T-helper 1 cell (primary cell): ENCODE measurements at places on chromosomes 5 and 9.

DNA sequence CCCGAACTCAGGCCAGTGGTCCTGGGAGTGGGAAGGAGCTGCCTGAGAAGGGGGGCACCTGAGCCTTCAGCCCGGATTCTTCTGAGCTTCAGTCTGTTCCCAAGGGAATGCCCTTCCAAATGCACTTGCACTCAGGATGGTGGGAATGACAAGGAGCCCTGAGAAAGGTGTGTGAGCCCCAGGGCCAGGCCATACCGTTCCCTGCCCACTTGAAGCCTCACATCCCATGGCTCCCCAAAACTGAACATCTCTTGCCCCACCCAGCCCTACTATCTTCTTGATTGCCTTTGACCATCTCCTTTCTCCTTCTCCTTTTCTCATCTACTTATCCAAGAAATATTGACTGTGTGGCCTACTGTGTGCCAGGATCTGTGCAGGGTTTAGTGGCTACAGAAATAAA, 84.4 kb upstream of the HSPA9 start:
- DNase-seq, result no peak

DNA sequence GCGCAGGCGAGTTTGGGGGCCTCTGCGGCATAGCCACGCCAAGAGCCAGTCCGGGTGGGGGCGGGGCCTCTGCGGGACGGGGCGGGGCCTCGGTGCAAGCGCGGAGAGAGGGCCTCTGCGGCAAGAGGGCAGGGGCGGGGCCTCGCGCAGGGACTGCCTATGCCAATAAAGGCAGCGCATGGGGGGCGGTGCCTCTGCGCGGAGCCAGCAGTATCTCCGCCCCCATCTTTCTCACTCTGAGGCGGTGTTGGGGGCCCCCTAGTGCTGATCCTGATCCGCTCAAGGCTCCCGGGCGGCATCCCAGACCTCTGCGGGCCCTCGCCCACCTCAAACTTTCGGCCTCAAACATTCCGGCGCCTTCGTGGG, 9.2 kb upstream of the GPRIN1 start:
- peak; percentile 56 for DNase-seq

DNA sequence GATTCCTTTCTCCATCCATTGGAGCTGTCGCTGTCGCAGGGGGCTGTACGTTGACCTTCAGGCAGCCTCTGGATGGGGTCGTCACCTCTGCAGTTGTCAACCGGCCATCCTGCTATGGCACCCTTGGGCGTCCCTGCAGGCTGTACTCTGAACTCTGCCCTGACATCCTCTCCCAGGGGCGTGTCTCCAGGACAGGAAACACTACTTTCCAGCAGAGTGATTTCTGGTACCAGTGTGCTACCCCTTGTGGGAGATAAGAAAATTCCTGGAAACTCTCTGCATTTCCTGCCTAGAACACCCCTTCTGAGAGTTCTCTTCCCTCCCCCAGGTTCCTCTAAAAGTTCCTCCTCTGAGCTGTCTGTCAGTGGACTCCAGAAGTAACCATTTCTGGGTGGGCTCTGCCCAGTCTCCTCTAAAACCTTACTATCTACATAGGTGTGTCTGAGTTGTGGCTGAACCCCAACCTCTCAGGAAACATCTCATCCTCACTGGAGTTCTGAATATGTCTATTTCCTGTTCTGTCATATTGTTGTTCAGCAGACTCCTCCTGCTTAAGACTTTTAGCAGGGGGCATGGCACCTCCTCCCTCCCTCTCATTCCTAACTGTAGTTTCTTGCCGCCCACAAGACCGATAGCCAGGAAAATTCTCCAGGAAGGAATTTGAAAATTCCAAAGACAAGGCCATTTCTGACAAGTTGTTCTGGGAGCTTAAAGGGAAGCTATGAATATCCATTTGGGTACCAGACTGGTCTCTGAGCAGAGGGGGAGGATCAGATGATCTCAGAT, 145.3 kb upstream of the RASEF start:
- DNase-seq, result no peak

- DNase-seq, result no peak
Measured at GRCh38 chr9:16370647-16371046, 499.8 kb downstream of the BNC2 start.

DNA sequence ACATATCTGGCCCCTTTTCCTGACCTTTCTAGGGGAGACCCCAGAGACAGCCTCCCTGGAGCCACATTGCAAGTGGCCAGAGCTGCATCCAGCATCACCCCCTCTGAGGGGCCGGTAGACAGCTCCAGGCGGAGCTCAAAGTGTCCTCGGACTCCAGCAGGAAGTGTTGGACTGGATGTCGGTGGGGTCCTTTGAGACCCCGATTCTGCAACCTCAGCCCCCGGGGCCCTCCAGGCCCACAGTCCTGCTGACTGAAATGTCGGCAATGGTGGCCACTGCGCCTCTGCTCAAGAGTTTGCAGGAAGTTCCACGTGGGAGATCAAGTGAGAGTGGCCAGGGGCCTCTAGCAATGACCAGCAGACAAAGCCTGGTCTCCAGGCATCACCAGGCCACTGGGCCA, 115.9 kb upstream of the FOXD4L5 start:
- DNase-seq, result no peak

DNA sequence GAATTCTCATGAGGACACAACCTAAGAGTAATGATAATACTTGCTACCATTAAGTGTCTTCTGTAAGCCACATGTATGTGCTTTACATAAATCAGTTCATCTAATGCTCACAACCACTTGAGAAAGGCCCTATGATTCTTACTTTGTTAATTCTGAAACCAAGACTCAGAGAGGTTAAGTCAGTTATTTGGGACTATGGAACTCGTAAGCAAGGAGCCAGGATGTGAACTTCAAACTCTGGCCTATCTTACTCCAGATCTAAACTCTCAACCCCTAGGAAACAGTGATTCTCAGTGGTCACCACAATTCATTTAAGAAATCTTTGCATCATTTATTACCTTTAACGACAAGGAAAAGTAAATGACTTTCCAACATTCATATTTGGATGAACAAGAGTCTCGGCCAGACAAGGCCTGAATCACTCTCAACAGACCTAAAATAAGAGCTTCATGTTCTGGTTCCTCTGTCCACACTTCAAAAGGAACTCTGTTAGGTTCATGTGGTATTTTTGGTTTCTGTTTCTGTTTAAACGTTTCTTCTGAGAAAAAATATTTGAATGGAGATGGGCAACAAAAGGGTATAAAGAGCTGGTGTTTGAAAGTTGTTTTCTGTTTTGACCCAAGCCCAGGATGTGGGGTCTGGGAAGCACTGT, 104.8 kb downstream of the LPAR1 start:
- no peak for DNase-seq

GRCh38 chr5:172521338-172521932, 67.1 kb upstream of the SH3PXD2B start:
- no peak for DNase-seq

DNA sequence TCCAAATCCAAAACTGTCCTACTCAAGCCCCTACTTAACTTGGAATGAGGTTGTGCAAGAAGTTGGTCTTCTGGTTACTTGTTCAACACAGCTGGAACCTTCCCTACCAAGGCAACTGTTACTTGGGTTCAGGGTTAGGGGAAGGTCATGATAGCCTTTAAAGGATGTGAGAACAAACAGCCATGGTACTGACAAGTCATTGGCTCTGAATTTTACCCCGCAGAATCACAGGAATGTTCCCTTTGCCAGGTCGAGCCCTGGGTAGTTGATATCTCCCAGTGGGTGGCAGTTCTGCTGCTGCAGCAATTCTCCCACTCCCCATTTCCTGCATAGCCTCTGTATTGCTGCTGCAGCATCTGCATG, 396.1 kb upstream of the MPDZ start:
- no peak for DNase-seq

DNA sequence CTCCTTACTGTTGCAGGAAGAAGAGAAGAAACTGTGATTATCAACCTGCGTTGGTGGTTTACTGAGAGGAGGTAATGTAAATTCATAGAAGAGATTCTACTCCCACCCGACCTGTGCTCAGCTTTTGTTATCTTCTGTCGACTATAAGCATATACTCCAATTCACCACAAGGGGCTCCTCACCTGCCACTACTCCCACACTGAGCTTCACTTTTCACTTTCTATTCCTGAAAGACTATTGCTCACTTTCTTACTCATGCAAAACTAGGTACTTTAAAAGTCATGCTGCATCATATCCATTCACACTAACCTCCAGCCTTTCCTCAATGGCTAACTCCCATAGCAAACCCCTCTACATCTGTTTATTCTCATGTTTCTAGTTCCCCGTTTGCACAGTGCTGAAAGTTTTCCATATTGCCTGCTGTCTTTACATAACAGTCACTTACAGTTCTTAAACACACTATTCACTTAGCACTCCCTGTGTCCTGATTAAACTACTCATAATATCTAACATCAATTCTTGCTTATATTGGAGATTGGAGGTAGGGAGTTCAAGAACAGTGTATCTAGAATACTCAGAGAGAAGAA, 1062.6 kb downstream of the NR2F1-AS1 start:
- no peak for DNase-seq

GRCh38 chr5:136159457-136159856, 26.8 kb downstream of the SMAD5 start:
- no peak for DNase-seq

GRCh38 chr9:135239769-135240141, 152.3 kb downstream of the OLFM1 start:
- DNase-seq, result no peak

- no peak for DNase-seq
Measured at GRCh38 chr5:3751846-3752245, 156.2 kb downstream of the IRX1 start.

GRCh38 chr9:9215050-9215449, 1397.8 kb downstream of the PTPRD start:
- no peak for DNase-seq

- no peak for DNase-seq
Measured at GRCh38 chr9:114488398-114489129, 16.7 kb downstream of the WHRN start.

DNA sequence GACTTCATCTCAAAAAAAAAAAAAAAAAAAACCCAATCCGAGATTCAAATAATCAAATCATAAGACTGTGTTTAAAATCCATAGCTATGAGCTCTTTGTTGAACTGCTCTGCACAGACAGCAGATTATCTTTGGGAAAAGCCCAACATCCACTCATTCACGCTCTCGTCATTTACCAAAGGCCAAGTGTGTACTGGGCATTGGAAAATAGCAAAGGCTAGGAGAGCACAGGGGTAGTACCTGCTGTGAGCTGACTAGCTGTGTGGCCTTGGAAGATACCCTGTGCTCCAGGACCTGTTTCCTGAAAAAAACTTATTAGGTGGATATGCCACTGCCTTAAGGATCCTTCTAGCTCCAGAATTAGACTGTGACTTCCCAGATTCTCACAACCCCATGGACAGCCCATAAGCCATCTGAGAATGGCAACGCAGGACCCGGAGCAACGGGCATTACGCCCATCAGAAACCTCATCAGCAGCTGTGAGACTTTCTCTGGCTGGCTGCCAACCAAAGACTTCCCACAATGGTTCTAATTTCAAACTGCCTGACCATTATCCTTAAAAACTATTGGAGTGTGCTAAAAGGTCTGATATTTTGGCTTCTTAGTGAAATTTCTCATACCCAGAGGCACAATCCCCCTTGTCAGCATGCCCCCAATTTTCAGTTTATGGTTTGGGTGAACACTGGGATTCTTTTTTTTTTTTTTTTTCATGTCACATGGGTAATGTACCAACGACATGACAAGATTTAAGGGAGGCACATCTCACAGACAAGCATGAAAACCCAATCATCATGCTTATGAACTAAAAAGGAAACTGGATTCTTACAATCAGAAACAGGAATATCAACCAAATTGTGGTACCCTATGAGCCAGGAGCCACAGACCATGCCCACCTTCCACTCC, 16.8 kb downstream of the SERINC5 start:
- no peak for DNase-seq

- DNase-seq, result no peak
Measured at GRCh38 chr5:133114166-133114932, 62.5 kb downstream of the HSPA4 start.

GRCh38 chr9:2559192-2560152, 62.1 kb upstream of the VLDLR start:
- no peak for DNase-seq

- no peak for DNase-seq
Measured at GRCh38 chr5:143182106-143182505, 221.4 kb downstream of the NR3C1 start.

GRCh38 chr9:110329639-110330230, 7.9 kb downstream of the TXNDC8 start:
- DNase-seq, result no peak

GRCh38 chr9:10055886-10056395, 556.9 kb downstream of the PTPRD start:
- DNase-seq, result no peak

- no peak for DNase-seq
Measured at GRCh38 chr5:14240359-14240758, 97.2 kb downstream of the TRIO start.
